ENCODE measurements at places on chromosomes 5 and 9.

- DNase-seq = no peak
Observed at GRCh38 chr5:132592521-132592920, 35.7 kb downstream of the RAD50 start.

DNA sequence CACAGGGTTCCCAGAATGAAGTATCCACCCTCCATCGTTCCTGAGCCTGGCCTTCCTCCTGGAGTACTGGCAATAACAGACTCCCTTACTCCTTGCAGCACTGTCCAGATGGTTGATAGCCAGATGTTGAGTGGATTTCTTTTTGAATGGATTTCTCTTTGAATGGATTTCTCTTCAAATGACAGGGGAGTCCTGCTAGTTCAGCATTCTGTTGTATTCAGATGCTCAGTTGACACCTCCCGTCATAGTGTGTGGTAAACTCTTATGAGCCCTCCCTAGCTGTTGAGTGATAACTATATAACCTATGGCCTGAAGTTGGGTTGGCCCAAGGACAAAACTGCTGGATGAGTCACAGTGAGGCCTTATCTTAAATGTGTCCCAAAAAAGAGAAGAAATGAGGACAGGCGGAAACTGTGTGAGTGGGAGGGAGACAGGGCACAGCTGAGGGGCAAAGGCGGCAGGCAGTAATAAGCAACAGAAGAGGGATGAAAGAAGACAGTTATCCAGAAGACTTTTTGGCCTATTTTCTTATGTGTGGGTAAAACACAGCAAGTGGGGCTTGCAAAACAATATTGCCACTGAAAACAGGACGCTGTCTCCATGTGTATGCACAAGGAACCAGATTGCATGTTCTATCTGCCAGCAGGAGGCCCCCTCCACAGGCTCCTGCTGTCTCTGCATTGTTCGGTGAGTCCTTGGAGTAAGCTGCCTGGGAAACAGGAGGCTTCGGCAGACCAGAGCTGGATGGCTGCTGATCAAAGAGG, 209.5 kb upstream of the S1PR3 start:
- DNase-seq = no peak

DNA sequence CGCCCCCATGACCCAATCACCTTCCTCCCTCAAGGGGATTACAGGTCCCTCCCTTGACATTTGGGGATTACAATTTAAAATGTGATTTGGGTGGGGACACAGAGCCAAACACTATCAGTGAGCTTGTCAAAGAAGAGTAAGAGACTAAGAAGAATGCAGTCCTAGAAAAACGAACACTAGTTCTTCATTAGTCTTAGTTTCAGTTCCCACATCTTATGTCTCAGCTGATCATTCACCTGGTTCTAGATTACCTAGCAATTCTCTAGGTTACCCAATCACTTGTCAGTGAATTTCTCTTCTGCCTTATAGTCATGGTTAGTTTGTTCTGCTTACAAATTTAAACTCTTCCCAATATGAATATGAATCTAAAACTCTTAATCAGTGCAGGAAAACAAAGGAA, 251.5 kb downstream of the COX7C start:
- DNase-seq = no peak

- no peak for DNase-seq
Observed at GRCh38 chr9:18473652-18474279, at the start of gene ADAMTSL1. Gene ADAMTSL1, plus strand, starts transcription at chr9:18474153. Its CDS starts 80 bp downstream, at chr9:18474233.

DNA sequence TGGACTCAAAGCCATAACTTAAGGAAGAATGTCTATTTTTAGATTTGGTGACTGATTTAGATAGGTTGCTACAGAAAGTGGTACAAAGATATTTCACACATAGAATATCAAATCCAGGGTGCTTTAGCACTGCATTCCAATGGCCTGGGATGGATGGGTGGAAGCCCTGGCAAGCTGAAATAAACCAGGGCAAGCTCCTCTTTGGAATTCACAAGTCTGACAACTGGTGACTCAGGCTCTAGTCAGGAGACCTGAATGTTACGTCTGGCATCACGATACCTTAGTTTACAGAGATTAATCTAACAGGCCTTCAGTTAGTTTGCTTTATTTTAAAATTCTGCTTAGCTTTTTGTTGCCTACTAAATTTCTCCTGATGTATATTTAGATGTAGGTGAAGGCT, 144.0 kb downstream of the TMC1 start:
- DNase-seq = no peak

DNA sequence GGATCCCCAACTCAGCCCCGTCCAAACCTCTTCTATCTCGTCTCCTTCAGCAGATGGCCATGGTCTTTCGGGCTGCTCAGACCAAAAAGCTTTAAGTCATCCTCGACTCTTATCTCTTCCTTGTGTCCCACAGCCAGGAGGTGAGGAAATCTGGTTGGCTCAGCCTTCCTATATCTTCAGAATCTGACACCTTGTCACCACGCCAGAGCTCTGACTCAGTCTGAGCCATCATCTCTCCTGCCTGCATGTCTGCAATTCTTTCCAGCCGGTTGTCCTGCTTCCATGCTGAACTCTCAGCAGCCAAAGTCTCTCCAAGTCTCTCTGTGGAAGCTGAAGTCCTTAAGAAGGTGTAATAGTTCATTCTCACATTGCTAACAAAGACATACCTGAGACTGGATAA, 419.3 kb upstream of the ADAMTS16 start:
- DNase-seq = no peak

- no peak for DNase-seq
Observed at GRCh38 chr9:74431467-74431866, 65.7 kb upstream of the RORB start.

- no peak for DNase-seq
Observed at GRCh38 chr5:102835717-102836116, 80.6 kb downstream of the PAM start.

DNA sequence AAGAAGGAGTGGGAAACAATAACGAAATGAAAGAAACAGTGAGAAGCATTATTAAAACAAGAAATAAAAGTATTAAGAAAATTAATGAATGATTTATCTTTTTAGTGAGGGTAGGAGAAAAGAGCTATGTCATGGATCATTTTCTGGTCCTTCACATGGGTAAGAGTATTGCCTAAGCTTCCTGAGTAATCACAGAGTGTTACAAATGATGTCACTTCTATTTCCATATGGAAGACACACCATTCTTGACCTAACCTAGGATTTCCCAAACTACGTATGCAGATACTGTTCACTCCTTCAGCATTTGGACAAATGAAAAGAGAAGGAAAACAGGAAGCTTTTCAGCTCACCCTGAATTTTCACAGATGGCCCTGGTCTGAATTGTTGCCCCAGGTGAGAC, 3.3 kb upstream of the TSLP start:
- DNase-seq = no peak

DNA sequence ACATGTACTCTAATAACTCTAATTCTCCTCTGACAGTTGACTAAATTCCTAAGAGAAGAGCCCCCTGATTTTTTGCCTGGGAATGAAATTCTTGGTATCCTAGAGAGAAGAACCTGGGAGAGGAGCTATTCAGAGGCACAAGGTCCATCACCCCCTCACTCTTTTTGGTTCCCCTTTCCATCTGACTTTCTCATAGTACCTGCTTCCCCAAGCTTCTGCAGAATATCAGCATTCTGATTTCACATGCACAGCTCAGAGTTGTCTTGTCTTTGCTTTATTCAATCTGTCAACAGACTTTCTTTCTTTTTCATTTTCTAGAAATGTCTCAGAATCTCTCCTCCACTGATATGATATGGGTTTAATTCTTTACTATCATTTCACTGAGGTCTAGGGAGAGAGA, 141.5 kb upstream of the FBXL17 start:
- DNase-seq = no peak

DNA sequence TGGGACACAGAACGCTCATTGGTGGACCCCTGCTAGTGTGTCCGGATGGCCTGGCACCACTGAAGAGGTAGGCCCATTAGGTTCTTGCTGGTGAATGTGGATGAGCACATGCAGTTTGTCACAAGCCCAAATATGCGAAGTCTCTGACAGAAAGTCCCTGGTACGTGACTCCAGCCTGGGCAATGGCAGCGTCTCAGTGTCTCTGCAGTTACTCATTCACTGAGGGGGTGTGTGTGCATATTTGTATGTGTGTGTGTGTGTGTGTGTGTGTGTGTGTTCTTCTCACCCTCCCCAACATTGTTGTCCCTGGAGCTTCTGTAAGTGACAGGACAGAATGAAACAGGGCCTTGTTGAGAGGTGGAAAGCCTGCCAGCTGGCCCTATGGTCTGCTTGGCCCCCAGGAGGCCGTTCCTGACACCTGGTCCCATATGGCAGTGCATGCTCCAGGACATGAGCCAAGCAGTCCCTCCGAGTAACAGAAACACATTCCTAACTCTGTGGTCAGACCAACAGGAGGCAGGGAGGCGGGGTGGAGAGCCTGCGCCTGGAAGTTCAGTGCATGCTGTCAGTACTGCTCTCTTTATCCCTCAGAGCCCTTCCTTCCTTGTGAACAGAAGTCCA, 169.9 kb downstream of the SLC28A3 start:
- no peak for DNase-seq

DNA sequence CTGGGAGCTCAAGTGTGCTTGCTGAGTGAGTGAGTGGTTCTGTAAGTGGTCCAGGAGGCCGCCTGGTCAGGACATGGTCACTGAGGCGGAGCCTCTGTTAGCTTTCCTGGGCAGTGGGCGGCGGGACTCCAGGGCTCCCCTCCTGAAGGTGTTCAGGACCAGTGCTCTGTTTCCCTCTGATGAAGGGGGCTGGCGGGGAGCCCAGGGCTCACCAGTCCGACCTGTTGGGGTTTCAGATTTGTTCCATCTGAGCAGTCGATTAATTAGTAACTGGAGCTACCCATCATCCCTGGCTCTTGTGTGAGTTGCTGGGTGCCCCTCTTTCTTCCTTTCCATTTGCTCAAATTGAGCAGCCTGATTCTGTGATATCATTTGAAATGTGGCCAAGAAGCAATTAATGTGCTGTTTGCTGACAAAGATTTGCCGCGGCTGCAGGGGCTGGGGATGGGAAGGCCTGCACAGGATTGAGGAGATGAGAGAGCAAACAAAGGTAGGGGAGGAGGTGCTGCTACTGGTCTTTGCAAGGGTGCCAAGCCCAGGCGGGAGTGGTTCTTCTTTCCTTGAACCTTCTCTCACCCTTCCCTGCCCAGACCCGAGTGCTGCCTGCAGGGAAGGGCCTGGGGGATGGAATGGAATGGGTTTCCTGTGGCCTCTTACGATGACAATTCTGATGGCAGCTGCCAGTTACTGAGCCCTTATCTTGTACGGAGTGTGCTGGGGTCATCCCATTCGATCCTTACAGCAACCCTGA, 92.8 kb upstream of the PITX1 start:
- no peak for DNase-seq

DNA sequence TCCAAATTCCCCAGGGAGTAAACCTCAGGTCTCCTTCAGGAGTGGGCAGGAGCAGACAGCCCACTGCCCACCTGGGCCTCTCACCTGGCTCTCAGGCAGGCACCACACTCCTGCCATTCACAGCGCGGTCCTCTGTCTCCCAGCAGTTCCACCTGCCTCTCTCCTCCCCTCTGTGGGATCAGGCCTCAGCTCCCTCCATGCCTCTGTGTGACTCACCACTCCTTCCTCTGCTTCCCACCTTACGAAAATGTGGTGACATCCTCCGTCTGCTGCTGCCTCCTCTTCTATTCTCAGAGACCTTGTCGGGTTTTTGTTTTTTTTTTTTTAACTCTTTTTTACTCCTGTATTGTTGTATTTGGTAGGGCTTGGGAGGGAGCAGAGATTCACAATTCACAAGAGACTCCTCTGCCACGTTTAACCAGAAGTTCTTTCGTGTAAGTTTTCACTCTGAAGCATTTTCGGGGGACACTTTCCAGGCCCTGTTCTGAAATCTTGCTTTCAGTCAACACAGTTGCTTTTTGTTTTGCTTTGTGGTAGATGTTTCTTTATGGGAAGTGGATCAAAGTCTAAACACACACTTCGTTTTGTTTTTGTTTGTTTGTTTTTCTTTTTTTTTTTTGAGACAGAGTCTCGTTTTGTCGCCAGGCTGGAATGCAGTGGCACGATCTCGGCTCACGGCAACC, 21.1 kb upstream of the CDKN2AIPNL start:
- DNase-seq = no peak

DNA sequence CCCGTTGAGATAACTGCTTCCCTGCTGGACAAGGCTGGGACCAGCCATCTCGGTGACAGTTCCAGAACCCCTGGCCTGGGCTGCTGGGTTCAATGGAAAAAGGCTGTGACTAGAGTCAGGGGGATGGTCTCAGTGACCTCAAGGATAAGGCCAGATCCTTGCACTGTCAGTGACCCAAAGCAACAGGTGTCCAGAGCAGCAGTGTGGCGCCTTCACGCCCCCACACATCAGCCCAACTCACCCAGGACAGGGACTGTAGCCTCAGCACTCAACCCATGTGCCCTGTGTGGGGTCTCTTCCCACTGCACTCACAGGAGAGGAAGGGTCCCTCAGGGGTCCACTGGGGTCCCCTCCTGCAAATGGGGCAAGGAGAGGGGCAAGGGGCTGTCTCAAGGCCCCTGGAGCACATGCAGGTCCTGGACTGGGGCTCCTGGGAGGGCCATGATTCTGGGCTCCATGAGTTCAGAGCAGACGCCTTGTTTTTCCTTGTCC, 698 bp upstream of the LCN2 start:
- no peak for DNase-seq

DNA sequence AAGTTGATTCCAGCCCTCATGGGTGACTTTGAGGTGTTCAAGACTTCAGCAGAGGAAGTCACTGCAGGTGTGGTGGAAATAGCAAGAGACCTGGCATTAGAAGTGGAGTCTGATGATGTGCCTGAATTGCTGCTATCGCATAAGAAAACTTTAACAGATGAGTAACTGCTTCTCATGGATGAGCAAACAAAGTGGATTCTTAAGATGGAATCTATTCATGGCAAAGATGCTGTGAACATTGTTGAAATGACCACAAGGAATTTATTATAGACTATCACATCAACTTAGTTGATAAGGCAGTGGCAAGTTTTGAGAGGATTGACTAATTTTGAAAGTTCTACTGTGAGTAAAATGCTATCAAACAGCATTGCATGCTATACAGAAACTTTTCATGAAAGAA, 17.1 kb upstream of the POU4F3 start:
- no peak for DNase-seq

DNA sequence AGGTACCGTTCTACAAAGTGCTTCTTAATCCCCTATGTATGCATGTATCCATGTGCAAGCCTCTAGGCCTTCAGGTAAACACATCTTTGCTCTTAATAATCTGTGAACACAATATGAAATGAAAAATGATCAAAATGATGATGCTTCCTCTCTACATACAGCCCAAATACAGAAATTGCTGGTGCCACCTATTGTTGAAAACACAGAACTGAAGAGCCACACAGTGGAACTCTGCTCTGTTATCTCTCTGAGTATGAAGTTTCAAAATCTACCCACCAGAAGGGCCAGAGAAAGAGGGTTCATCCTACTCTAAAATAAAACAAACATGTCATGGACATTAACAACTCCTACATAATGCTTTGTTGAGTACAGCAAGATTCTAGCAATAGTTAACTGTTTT, 71.3 kb downstream of the GLIS3 start:
- DNase-seq = no peak

GRCh38 chr9:10045598-10045997, 567.2 kb downstream of the PTPRD start:
- peak; percentile 32 for DNase-seq

GRCh38 chr9:7811677-7812076, 12.1 kb upstream of the DMAC1 start:
- no peak for DNase-seq
